ENCODE measurements at places on chromosomes 3 and 15. TPM values are rescaled to one million over a fixed set of nuclear protein-coding genes. Genes with fewer than 3 reads are reported as not detected.

The HCLS1 gene
- 0.51 TPM for total RNA-seq

DNA sequence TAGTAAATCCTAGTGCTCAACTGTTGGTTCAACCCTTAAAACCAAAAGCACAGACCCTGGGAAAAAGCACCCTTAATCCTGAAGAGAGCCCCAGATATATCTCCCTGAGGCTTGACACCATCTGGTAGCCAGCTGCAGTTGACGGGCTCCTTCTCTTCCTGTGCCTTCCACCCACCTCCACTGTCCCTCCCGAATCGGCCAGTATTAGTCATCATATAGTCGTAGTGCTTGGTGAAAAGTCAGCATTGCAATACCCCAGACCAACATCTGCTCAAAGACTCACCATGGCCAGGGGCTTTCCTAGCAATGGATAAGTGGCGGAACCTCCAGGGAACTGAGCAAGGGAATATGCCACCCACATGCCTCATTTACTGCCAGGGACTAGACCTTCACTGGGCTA, 125.6 kb upstream of the CRBN start:
- no peaks in the 10 kb centered on the region for H3K27me3 ChIP-seq
- DNase-seq, result no peak
- no peak overlapping the region for H3K27ac ChIP-seq
- no peaks in the 10 kb centered on the region for H3K36me3 ChIP-seq
- no peak overlapping the region for H3K4me3 ChIP-seq

The MNS1 gene
- total RNA-seq, result 2.1 TPM

GRCh38 chr3:147410116-147410525, 956 bp downstream of the ZIC1 start:
- no peak overlapping the region for H3K27ac ChIP-seq
- no peak for DNase-seq
- peaks cover 96% of the 10 kb centered on the region for H3K27me3 ChIP-seq
- no peak overlapping the region for H3K4me3 ChIP-seq
- peaks cover 4% of the 10 kb centered on the region for H3K4me1 ChIP-seq

DNA sequence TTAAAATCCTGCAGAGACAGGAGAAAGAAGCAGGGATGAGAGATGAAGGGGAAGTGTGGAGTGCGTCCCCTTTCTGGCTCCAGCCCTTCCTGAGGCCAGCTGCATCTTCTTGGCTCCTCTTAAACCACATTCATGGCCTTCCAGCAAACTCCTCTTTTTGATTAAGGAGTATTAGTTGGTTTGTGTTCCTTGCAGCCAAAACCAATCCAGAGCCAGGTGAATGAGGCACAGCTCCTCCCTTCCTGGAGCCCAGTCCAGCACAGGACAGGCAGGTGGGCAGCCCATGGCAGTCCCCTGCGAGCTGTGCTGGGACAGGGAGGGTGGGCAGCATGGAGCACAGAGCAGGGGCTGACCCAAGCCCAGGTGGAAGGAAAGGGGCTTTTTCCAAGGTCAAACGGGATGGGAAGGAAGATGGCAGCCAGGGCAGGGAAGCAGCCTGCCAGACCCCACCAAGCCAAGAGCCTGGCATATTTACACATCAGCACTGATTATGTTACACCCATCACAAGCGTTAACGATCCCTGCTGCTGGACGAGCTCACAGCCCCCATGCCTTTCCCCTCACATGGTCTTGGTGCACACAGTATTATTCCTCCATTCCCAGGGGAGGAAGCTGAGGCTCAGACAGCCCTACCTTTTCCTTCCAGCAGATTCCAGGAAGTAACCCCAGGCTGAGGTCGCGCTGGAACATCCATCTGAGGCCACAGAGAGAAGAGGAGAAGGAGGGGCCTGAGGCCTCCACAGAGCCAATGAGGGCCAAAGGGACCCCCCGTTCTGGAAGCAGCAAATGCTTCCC, 175.6 kb downstream of the SMAD6 start:
- no peaks in the 10 kb centered on the region for H3K36me3 ChIP-seq
- H3K4me3 ChIP-seq, result no peak overlapping the region
- no peaks in the 10 kb centered on the region for H3K27me3 ChIP-seq
- no peak for DNase-seq

DNA sequence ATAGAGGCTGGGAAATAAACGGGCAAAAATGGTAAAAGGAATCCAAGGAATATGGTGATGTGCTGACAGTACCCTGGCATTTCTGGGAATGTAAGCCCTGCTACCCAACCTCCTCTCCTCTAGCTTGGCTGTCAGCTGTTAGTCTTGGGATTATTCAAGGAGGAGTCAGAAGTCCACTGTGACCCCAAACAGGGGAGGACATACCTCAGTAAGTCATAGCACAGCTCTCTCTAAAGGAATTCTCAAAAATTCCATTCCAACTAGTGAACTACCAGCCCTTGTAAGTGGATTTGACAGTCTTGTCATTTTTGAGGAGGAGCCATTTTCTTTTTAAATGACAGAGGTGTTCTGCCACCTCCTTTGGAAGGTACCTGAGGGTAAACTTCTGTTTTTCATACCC, 207.5 kb downstream of the PDCD6IP start:
- H3K27ac ChIP-seq, result peak overlapping the region; percentile 65
- no peaks in the 10 kb centered on the region for H3K27me3 ChIP-seq
- no peaks in the 10 kb centered on the region for H3K36me3 ChIP-seq
- H3K4me1 ChIP-seq, result peaks cover 31% of the 10 kb centered on the region
- H3K4me3 ChIP-seq, result no peak overlapping the region

Measured in fibroblast of lung (primary cell).